Activated T-cell treated with anti-CD3 and anti-CD28 coated beads, Interleukin-2, amount 50 U/mL, for 72 hours (primary cell): ENCODE measurements at places on chromosomes 5 and 9.

DNA sequence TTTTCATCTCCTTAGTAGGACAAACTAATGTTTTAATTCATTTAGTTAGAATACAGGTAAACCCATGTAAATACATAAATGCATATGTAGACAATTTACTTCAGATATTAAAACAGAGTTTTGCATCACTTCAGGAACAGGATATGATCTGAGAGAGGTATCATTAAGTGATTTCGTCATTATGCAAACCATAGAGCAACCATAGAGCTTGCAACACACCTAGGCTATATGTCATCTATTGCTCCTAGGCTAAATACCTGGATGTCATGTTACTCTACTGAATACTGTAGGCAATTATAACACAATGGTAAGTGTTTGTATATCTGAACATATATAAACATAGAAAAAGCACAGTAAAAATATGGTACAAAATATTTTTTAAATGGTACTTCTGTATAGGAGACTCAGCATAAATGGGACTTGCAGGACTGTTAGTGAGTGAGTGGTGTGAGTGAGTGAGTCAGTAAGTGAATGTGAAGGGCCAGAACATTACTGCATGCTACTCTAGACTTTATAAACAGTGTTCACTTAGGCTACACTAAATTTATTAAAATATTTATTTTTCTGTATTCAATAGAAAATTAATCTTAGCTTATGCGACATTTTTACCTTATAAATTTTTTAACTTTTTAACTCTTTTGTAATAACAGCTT, 1377.5 kb upstream of the CDH9 start:
- H3K36me3 ChIP-seq: no peaks in the 10 kb centered on the region
- no peaks in the 10 kb centered on the region for H3K4me1 ChIP-seq
- no peak overlapping the region for H3K27ac ChIP-seq
- DNase-seq: no peak

DNA sequence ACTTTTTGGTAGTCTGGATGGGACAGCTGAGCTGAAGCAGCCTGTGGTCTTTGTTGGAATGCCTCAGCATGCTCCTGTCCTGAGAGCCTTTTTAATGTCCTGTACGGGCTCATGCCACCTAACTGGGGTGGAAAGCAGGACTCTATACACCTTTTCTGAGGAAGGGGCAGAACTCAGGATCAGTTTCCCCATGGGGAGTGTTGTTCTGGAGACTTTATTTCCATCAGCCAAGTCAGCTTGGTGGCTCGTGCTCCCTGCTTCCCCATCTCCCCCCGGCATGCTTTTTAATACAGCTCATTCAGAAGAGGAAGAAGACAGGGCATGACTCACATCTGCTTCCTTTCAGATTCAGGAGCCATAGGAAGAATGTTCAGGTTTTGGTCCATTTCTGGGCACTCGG, 5.1 kb upstream of the SEPTIN8 start:
- H3K4me1 ChIP-seq: peaks cover 5% of the 10 kb centered on the region
- no peak overlapping the region for H3K27ac ChIP-seq
- DNase-seq: no peak

GRCh38 chr5:135714126-135714894, 120.2 kb upstream of the SLC25A48 start:
- no peak overlapping the region for H3K4me3 ChIP-seq
- H3K4me1 ChIP-seq: no peaks in the 10 kb centered on the region

- peaks cover 74% of the 10 kb centered on the region for H3K4me1 ChIP-seq
- H3K4me3 ChIP-seq: peak overlapping the region; percentile 75
- peaks cover 27% of the 10 kb centered on the region for H3K36me3 ChIP-seq
- peak; percentile 81 for DNase-seq
- H3K27me3 ChIP-seq: no peaks in the 10 kb centered on the region
Measured at GRCh38 chr5:458547-459353, 15.8 kb downstream of the EXOC3 start.

DNA sequence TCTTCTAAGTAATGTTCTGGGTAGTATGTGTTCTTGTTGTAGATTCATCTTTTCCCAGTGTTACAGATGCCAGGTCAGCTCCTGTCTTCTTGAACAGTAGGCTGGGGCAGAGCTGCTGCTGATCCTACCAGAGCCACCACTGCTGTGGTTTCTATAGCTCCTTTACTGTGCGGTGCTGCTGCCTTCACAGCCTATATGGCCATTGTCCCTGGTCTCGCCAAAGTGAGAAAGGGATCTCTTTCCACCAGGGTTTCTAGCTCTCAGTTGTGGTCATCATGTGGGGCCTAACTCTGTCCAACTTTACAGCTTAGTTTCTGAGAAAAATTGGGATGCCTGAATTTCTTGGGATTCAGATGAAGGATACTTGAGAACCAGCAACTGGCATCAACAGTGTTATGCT, 70.9 kb upstream of the CER1 start:
- no peak overlapping the region for H3K4me3 ChIP-seq
- H3K27ac ChIP-seq: no peak overlapping the region
- H3K4me1 ChIP-seq: no peaks in the 10 kb centered on the region
- no peaks in the 10 kb centered on the region for H3K36me3 ChIP-seq

- H3K4me3 ChIP-seq: peak overlapping the region; percentile 84
- no peak for DNase-seq
- H3K27ac ChIP-seq: peak overlapping the region; percentile 12
- peaks cover 15% of the 10 kb centered on the region for H3K27me3 ChIP-seq
- peaks cover 80% of the 10 kb centered on the region for H3K4me1 ChIP-seq
Measured at GRCh38 chr5:132464156-132464939, 26.2 kb downstream of the IRF1 start.

- DNase-seq: no peak
- H3K36me3 ChIP-seq: no peaks in the 10 kb centered on the region
- H3K27ac ChIP-seq: no peak overlapping the region
- H3K4me1 ChIP-seq: peaks cover 13% of the 10 kb centered on the region
Measured at GRCh38 chr5:169299191-169299662, 1.7 kb downstream of the SLIT3 start.
